Activated CD4-positive, alpha-beta T cell treated with anti-CD3 and anti-CD28 coated beads for 48 hours (primary cell): ENCODE measurements at places on chromosomes 3 and 15.

- no peak for DNase-seq
These were observed 48.9 kb downstream of the STT3B start for GRCh38 chr3:31581660-31582059.

DNA sequence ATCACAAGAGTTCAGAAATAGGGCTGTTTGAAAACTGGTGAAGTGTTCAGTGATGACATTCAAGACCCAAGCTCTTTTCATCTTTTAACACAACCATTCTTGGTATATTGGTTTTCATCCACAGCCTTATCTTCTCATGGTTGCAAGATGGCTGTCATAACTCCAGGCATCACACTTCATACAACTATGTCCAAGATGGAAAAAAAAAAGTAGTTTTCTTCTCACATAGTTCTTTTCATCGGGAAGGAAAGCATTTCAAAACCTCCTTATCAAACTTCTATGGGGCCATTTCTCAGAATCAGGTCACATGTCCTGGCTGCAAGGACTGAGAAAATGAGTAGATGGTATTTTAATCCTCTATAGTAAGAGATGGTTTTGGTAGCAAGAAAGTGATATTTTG lies 21.1 kb upstream of the MFSD1 start:
- DNase-seq: no peak

DNA sequence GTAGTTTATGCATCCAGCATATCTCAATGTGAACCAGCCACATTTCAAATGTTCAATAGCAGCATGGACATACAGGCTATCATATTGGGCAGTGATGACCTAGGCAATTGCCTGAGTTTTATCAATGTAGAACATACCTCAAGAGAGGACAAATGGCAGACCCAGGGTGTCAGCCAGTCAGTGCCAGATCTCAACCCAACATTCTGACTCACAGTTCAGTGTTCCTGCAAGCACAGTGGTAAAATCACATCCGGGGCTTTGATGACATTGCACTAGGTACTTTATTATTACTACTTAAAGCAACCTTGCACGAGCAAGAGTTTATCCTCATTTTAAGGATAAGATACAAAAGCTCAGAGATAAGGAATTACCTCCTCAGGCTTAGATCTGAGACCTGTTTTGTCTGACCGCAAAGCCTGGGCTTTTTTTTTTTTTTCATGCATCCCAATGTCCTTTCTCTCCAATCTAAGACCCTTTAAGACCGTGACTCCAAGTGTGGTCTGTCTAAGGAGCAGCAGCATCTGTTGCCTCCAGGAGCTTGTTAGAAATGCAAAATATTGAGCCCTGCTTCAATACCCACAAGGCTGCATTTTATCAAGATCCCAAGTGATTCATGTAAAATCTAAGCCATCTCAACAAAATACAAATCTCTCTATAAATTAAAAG lies 60.1 kb downstream of the SLC12A1 start:
- no peak for DNase-seq

DNA sequence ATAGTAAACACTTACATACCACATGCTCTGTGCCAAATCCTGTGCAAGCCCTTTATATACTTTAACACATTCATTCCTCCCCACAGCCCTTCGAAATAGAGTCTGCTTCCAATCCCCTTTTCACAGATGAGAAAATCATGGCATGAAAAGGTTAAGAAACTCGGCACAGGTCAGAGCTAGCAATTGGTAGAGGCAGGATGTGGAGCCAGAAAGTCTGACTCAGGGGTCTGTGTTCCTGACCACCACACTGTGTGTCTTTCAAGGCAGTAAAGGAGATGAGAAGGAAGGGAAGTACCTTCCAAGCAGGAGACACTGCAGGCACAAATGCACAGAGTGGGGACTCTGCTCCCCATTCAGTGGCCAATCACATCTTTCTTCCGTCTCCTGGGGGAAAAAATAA lies 61.1 kb downstream of the SCN11A start:
- no peak for DNase-seq

GRCh38 chr15:99542828-99543227 lies 23.0 kb upstream of the MEF2A start:
- no peak for DNase-seq

DNA sequence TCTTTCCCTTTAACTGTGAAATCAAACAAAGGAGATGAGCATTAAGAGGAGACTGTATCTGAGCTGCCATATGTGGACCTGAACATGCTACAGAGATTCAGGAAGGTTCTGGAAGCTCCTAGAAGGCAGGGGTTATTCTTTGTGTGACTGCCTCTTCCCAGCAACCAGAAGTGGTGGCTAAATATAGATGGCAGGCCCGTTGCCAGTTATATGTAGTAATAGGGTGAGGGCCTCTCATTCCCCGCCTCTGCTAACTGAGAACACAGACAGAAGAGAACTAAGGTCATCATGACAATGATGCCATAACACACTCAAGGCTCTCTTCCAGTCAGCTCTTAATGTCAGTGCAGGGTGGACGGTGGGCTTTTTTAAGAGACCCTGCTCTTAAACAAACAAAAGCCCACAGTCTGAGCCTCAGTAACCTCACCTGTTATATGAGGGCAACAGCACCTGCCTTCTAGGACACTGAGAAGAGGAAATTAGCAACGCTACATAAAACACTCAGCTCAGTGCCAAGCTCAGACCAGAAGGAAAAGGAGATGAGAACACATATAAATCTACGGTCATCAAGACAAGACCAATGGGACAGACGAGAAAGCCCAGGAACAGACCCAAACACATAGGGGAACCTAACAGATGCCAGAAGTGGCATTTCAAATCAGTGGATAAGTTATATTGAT lies 22.3 kb downstream of the CFAP92 start:
- DNase-seq: no peak

DNA sequence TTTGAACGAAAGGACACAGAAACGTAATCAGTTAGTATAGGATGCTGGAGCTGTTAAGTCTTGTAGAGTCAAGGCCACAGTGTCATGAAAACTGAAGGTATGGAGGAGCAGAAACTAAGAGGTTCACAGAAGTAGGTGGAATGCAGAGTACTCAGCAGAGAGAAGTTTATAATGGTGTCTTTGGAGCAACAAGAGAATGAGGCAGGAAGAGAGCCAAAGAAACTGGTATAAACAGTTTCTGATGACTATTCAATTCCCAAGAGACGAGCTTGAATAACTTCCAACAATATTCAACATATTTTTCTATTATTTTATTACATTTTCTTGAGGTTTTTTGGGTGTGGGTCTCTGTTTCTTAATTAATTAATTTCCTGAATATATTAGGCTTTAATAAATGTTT lies 29.6 kb downstream of the GALK2 start:
- no peak for DNase-seq

- no peak for DNase-seq
These were observed 131.2 kb downstream of the MAGI1 start for GRCh38 chr3:65907232-65908130.

GRCh38 chr3:151578495-151578894 lies 117.6 kb upstream of the IGSF10 start:
- no peak for DNase-seq

- no peak for DNase-seq
These were observed 80.7 kb downstream of the SCN11A start for GRCh38 chr3:38970851-38971638.

DNA sequence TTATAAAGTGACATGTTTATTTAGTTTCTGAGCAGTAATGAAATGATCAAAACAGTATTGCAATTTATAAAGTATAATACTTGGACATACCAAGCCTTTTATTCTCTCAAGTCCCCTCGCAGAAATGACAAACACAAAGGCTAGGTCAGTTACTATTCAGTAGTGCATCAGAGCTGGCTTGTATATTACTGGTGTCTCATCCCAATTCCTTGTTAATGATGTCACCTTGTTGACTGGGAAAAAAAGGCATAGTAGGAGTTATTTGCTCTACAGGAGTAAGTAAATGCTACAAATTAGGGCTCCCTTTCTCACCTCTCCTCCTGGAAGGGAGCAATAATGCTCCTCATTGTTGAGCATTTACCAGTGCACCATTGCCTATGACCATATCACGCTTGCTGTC lies 317.6 kb downstream of the CHL1 start:
- DNase-seq: no peak

GRCh38 chr15:55366981-55367380 lies 41.2 kb downstream of the CCPG1 start:
- no peak for DNase-seq

DNA sequence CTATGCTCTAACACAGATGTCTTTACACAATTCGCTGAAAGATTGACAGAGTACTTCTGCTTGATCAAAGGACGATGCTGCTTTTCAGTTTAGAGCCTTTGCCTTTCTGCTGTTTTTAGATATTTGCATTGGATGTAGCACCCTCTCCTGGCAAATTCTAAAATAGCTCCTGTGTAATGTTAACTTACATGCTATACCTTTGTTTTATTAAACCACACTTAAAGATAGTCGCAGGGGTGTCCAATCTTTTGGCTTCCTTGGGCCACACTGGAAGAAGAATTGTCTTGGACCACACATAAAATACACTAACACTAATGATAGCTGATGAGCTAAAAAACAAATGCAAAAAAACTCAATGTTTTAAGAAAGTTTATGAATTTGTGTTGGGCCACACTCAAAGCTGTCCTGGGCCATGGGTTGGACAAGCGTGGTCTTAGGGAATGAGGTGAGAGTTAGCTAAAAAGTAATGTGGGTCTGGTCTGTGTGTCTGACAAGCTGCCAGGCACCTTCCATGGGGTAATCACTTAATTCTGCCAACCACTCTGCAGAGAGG lies 62.9 kb downstream of the ATG7 start:
- peak; percentile 4 for DNase-seq
